Suprapubic skin (tissue), 4 donors: ENCODE measurements at places on chromosomes 11 and 22. TPM values are rescaled to one million over a fixed set of nuclear protein-coding genes. Genes with fewer than 3 reads are reported as not detected.
A peak's percentile ranks its signal among the peaks of the same experiment; 100 is the strongest.

DNA sequence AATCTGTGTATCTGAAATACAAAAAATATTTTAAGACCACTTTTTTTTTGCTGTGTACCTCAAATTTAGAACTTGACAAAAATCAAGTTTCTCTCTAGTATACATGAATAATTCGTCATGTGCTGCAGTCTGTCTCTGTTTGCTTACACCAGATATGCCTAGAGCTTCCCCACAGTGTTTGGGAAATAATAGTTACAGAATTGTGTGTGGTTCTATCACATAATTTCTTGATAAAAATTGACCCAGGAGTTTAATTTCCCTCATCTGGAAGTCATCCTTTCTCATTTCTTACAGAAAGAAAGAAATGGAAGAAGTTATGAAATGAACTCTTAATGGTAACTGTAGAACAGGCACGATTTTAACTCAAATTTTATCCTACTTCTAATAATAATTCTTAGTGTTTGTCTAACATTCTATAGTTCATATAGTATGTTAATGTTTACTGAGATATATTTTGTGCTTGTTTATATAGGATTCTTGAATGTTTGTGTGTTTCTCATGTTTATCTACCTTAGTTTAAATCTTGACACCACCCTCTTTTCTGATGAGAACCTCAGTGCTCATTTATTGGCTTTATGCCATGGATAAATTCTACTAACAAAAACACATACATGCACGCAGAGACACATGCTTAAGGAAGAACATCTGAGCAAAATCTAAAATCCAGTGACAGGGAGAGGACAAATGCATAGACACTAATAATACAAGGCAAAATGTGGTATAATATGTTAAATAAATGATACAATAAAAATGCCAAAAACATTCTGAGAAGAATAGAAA is 61.4 kb upstream of the CTSC start:
- H3K4me1 ChIP-seq: peaks cover 20% of the 10 kb centered on the region
- no peaks in the 10 kb centered on the region for H3K27me3 ChIP-seq
- no peaks in the 10 kb centered on the region for H3K36me3 ChIP-seq

DNA sequence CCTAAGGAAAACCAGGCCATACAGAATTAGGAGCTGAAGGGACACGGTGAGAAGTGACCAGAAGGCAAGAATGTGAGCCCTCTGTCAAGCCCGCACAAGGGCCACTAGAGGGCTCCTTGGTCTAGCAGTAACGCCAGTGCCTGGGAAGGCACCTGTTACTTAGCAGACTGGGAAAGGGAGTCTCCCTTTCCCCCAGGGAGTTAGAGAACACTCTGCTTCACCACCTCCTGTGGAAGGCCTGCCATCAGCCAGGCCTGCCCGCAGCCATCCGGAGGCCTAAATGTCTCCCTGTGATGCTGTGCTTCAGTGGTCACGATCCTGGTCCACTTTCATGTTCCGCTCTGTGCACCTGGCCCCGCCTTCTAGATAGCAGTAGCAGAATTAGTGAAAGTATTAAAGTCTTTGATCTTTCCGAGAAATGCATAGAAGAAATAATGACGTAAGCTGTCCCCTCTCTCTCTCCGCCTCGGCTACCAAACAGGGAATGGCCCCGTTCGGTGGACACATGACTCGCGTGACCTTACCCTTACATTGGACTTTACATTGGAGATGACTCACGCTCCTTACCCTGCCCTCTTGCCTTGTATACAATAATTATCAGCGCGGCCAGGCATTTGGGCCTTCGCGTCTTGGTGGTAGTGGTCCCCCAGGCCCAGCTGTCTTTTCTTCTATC is 10.7 kb upstream of the GSTP1 start:
- H3K36me3 ChIP-seq: no peaks in the 10 kb centered on the region
- DNase-seq: no peak
- H3K27me3 ChIP-seq: peaks cover 16% of the 10 kb centered on the region
- no peaks in the 10 kb centered on the region for H3K4me1 ChIP-seq
- H3K4me3 ChIP-seq: no peak overlapping the region
- no peak overlapping the region for H3K27ac ChIP-seq

GRCh38 chr11:27963370-27963769 is 144.6 kb downstream of the KIF18A start:
- no peaks in the 10 kb centered on the region for H3K36me3 ChIP-seq
- no peak overlapping the region for H3K4me3 ChIP-seq
- DNase-seq: no peak
- no peak overlapping the region for H3K27ac ChIP-seq
- H3K27me3 ChIP-seq: no peaks in the 10 kb centered on the region
- H3K4me1 ChIP-seq: no peaks in the 10 kb centered on the region

DNA sequence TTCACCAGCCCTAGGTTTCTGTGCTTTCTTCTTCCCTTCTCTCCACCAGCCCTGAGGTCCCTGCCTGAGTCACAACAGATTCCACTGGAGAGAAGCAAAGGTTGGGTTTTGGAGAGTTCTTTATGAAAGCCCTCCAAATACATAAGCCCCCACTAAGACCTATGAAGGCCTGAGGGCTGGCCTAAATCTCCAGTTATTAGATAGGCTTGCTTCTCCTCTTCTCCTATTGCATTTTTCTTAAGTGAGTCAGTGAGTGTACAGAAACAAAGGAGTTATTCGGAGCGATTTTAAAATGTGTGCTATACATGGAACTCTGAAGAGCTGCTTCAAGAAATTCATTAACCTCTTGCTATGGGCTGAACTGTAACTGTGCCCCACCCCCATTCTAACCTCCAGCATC is 1057.3 kb downstream of the OPCML start:
- H3K27me3 ChIP-seq: no peaks in the 10 kb centered on the region
- H3K4me3 ChIP-seq: no peak overlapping the region
- H3K4me1 ChIP-seq: no peaks in the 10 kb centered on the region
- DNase-seq: no peak
- no peaks in the 10 kb centered on the region for H3K36me3 ChIP-seq

- peaks cover 30% of the 10 kb centered on the region for H3K4me1 ChIP-seq
- H3K4me3 ChIP-seq: no peak overlapping the region
- peaks cover 74% of the 10 kb centered on the region for H3K36me3 ChIP-seq
- H3K27me3 ChIP-seq: no peaks in the 10 kb centered on the region
- DNase-seq: no peak
Measured at GRCh38 chr22:31333641-31334040, 12.5 kb downstream of the PATZ1 start.

- no peaks in the 10 kb centered on the region for H3K4me1 ChIP-seq
- no peak overlapping the region for H3K27ac ChIP-seq
- no peaks in the 10 kb centered on the region for H3K27me3 ChIP-seq
- no peak overlapping the region for H3K4me3 ChIP-seq
- DNase-seq: no peak
- no peaks in the 10 kb centered on the region for H3K36me3 ChIP-seq
Measured at GRCh38 chr11:21501245-21501644, 691.6 kb upstream of the ANO5 start.

The SYT13 gene
- total RNA-seq: not detected

The ELF5 gene
- 11.9 TPM for total RNA-seq

- H3K27ac ChIP-seq: no peak overlapping the region
- H3K4me3 ChIP-seq: no peak overlapping the region
- DNase-seq: no peak
- peaks cover 28% of the 10 kb centered on the region for H3K4me1 ChIP-seq
- no peaks in the 10 kb centered on the region for H3K27me3 ChIP-seq
Measured at GRCh38 chr11:111942829-111943228, 5.7 kb downstream of the DIXDC1 start.

The SLC22A8 gene
- total RNA-seq: not detected

The CAPN5 gene
- 2.0 TPM for total RNA-seq

DNA sequence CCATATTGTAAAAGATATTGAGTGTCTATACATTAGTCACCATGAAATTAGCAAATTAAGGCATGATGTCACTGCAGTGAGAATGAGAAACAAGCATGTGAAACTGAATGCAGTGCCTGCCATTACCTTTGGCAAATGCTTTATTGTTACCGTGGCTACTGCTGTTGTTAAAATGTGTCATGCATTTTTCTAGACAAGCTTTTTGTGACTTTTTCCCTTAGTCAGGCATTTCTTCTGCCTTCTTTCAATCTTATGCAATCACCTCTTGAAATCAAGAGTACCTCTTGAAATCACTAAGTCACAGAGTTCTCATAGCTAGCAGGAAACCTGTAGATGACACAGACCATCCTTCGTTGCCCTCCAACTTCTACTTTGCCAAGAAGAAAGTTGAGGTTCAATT is 461.7 kb upstream of the TENM4 start:
- H3K27me3 ChIP-seq: no peaks in the 10 kb centered on the region
- no peaks in the 10 kb centered on the region for H3K4me1 ChIP-seq
- H3K4me3 ChIP-seq: no peak overlapping the region
- DNase-seq: no peak

The PHF21B gene
- total RNA-seq: not detected

The BTG4 gene
- not detected for total RNA-seq

- no peak overlapping the region for H3K4me3 ChIP-seq
- H3K4me1 ChIP-seq: peaks cover 6% of the 10 kb centered on the region
- no peaks in the 10 kb centered on the region for H3K27me3 ChIP-seq
- H3K27ac ChIP-seq: no peak overlapping the region
Measured at GRCh38 chr22:37121887-37122591, 12.5 kb upstream of the TMPRSS6 start.

GRCh38 chr11:97345032-97345431 is 955.2 kb downstream of the JRKL start:
- DNase-seq: no peak
- no peaks in the 10 kb centered on the region for H3K36me3 ChIP-seq
- no peaks in the 10 kb centered on the region for H3K27me3 ChIP-seq
- H3K4me1 ChIP-seq: no peaks in the 10 kb centered on the region
- H3K4me3 ChIP-seq: no peak overlapping the region

The IPO7 gene
- 68.6 TPM for total RNA-seq

- no peak overlapping the region for H3K4me3 ChIP-seq
- H3K27ac ChIP-seq: no peak overlapping the region
- DNase-seq: no peak
- peaks cover 7% of the 10 kb centered on the region for H3K4me1 ChIP-seq
- no peaks in the 10 kb centered on the region for H3K27me3 ChIP-seq
- no peaks in the 10 kb centered on the region for H3K36me3 ChIP-seq
Measured at GRCh38 chr11:75481223-75481921, 44.4 kb downstream of the GDPD5 start.

The PHRF1 gene
- 27.9 TPM for total RNA-seq

GRCh38 chr22:40023341-40023841 is 28.6 kb downstream of the FAM83F start:
- H3K4me3 ChIP-seq: no peak overlapping the region
- DNase-seq: no peak
- no peaks in the 10 kb centered on the region for H3K27me3 ChIP-seq
- H3K36me3 ChIP-seq: no peaks in the 10 kb centered on the region
- H3K27ac ChIP-seq: peak overlapping the region; percentile 67

- H3K4me1 ChIP-seq: peaks cover 36% of the 10 kb centered on the region
- H3K27ac ChIP-seq: peak overlapping the region; percentile 82
- no peaks in the 10 kb centered on the region for H3K27me3 ChIP-seq
Measured at GRCh38 chr22:38228873-38229740, 27.3 kb downstream of the MAFF start.

DNA sequence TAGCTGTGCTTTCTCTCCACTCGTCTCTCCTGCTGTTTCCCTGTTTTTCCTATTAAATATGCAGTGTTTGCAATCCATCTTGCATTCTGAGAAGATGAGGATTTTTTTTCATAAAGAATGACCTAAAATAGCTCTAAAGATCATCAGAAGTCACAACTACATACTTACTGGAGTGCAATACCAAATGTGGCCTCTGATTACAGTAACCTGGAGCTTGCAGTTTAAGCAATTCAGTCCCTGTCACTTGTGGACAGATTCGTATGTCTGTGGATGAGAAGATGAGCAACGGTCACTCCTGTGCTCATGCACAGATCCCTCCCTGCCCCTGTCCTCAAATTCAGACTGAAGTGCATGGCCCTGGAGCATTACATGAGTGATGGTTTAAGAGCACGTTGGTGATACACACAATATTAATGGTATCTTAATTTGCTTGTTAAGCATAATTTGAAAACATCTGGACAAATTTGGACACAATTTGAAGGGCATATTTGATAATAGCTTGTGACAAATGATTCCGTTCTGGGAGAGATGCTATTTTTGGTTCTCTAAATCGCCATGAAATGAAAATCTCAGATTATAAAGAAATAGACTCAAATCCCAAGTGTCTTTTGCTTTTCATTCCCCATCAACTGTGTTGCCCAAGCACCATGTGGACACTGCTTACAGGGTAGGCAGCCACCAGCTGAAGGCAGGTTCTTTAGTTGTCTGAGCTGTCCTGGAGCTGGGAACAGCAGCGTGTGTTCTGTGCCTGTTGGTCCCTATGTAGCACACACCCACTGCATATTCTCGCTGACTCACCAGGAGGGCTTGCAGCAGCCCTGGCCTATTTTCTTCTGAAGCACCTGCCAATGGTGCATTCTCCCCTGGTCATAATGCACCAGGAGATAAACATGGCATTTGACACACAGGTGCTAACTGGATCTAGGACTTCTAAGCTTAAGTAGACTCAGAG is 32.6 kb upstream of the PRAME start:
- H3K4me3 ChIP-seq: no peak overlapping the region
- DNase-seq: no peak
- H3K4me1 ChIP-seq: no peaks in the 10 kb centered on the region
- peaks cover 36% of the 10 kb centered on the region for H3K27me3 ChIP-seq
- H3K27ac ChIP-seq: no peak overlapping the region

The ARHGAP8 gene
- total RNA-seq: 1.5 TPM

The CD6 gene
- total RNA-seq: 1.7 TPM

- H3K4me3 ChIP-seq: no peak overlapping the region
- H3K36me3 ChIP-seq: no peaks in the 10 kb centered on the region
- no peaks in the 10 kb centered on the region for H3K4me1 ChIP-seq
- no peak for DNase-seq
Measured at GRCh38 chr11:83238111-83238510, 44.6 kb downstream of the ANKRD42 start.

GRCh38 chr11:101727451-101727850 is 143.6 kb upstream of the TRPC6 start:
- DNase-seq: no peak
- no peaks in the 10 kb centered on the region for H3K36me3 ChIP-seq
- no peak overlapping the region for H3K27ac ChIP-seq
- H3K27me3 ChIP-seq: no peaks in the 10 kb centered on the region
- no peaks in the 10 kb centered on the region for H3K4me1 ChIP-seq

The CHRNA10 gene
- 2.3 TPM for total RNA-seq

GRCh38 chr11:61098778-61099177 is 3.5 kb upstream of the CD5 start:
- no peak overlapping the region for H3K4me3 ChIP-seq
- H3K4me1 ChIP-seq: no peaks in the 10 kb centered on the region
- H3K27ac ChIP-seq: no peak overlapping the region
- no peaks in the 10 kb centered on the region for H3K36me3 ChIP-seq
- H3K27me3 ChIP-seq: no peaks in the 10 kb centered on the region

DNA sequence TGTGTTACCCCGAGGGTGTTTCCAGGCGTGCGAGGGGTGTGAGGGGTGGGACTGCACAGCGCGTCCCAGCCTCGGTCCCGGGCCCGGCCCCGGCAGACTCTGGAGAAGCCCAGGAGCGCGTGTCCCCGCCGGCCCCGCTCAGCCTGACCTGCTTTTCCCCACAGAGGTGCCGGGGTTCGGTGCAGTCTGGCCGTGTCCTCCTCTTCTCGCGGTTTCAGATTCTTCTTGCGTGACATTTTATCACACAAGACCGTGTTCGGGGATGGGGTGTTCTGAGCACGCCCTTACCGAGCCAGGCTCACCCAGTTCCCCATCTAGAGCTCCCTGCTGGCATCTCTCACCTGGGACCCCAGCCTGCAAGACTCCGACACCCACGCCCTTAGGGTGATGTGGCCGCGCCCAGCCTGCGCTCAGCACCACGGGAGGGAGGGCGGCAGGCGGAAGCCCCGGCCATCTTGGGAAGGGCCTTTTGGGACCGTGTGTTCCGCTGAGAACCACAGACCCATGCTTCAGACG is 775.6 kb downstream of the BRD1 start:
- DNase-seq: no peak
- peaks cover 18% of the 10 kb centered on the region for H3K27me3 ChIP-seq
- H3K4me1 ChIP-seq: no peaks in the 10 kb centered on the region
- H3K27ac ChIP-seq: no peak overlapping the region

The FADD gene
- total RNA-seq: 12.3 TPM

The CBLIF gene
- not detected for total RNA-seq
